ENCODE measurements at places on chromosomes 5 and 9. TPM values are rescaled to one million over a fixed set of nuclear protein-coding genes. Genes with fewer than 3 reads are reported as not detected.

GRCh38 chr9:88694625-88695024 is 159.6 kb downstream of the NXNL2 start:
- DNase-seq, result peak; percentile 39

GRCh38 chr5:156330141-156330870 is 3.3 kb downstream of the SGCD start:
- no peak for DNase-seq

DNA sequence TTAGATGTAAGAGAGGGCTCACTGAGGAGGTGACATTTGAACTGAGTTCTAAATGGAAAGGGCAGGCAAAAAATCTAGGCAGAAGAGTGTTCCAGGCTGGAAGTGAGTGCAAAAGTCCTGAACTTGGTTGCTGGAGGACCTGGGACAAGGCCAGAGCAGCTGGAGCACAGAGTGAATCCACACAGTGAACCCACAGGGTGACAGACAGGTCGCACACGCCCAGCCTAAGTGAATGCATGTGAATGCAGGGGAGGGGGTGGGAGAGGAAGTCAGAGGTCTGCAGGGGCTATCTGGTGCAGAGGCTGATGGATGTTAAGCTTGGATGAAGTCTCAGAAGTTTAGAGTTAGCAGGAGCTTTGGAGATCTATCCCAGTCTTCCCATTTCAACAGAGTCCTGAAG is 556 bp upstream of the TTF1 start:
- no peak for DNase-seq

DNA sequence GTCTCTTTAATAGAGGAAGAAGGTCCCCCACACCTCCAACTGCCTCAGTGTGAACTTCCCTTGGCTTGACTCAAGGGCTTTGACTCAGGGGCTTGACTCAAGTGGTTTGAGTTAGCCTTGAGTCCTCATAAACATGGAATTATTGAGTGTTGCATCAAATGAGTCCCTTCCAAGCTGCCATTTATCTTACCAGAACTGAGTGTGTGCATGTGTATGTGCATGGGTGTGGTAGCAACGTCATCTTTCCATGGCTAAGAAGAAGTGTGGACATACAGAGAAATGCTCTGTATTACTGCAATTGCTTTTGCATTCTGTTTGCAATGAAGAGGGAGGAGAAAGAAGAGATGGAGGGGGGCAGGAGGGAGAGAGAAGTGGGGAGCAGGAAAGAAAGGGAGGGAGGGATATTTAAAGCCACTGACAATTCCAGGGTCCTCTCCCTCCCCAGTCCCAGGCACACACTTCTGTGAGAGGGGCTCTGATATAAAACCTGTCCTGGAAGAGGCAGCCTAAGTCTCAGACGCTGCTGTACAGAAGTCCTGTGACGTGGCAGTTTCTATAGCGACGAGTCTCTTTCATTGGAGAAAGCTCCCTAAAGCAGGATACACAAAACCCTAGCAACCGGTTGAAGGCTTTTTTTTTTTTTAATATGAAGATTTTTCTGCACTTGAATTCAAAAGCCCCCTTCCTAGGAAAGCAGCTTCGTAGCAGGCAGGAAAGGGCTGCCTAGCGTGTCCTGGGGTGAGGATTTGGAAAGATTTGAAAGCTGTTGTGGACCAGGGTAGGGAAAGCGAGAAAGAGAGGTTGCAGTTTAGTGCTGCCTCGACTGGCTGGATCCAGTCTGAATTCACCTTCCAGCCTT is 93.3 kb upstream of the MAP1B start:
- DNase-seq, result peak; percentile 16

Gene INSL4
- 0.05 TPM for polyA plus RNA-seq

Gene AIF1L
- polyA plus RNA-seq, result 0.31 TPM
